ENCODE measurements at places on chromosomes 5 and 9.

DNA sequence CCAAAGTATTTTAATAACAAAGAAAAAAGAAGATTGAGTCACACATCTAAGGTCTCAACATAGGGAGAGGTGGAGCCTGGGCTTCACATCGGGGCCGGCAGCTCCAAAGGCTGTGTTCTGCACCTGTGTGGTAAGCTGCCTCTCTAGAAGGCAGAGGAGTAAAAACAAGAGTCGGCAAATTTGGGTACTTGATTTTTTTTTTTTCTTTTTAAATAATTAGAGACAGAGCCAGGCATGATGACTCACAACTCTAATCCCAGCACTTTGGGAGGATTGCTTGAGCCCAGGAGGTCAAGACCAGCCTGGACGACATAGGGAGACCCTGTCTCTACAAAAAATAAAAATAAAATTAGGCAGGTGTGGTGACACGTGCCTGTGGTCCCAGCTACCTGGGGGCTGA is 4.7 kb downstream of the URM1 start:
- no peak for DNase-seq

DNA sequence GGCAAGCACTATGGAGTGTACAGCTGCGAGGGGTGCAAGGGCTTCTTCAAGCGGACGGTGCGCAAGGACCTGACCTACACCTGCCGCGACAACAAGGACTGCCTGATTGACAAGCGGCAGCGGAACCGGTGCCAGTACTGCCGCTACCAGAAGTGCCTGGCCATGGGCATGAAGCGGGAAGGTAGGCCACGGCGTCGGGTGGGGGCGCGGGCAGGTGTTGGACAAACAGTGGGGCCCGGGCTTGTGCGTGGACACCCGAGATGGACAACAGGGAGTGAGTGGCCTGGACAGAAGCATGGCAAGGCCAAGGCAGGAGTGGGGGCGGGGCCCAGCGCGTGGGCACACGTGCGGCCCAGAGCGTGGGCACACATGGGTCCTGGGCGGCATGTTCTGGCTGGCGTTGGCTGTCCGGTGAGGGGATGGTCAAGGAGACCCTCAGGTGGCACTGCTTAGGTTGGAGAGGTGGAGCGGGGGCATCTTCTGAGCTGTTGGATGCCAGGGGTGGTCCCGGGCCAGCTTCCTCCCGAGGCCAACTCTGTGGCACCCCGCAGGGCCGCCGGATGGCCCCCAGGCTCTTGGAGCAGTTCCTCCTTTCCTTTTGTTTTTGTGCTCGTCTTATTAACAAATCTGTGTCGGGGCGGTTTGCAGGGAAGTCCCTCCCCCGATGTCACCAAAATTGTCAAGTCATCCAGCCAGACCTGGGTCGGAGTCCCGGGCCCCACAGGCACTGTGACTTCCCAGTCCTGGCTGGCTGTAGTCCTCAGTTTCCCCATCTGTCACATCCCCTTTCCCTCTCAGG is 82.9 kb downstream of the RXRA start:
- DNase-seq, result no peak

DNA sequence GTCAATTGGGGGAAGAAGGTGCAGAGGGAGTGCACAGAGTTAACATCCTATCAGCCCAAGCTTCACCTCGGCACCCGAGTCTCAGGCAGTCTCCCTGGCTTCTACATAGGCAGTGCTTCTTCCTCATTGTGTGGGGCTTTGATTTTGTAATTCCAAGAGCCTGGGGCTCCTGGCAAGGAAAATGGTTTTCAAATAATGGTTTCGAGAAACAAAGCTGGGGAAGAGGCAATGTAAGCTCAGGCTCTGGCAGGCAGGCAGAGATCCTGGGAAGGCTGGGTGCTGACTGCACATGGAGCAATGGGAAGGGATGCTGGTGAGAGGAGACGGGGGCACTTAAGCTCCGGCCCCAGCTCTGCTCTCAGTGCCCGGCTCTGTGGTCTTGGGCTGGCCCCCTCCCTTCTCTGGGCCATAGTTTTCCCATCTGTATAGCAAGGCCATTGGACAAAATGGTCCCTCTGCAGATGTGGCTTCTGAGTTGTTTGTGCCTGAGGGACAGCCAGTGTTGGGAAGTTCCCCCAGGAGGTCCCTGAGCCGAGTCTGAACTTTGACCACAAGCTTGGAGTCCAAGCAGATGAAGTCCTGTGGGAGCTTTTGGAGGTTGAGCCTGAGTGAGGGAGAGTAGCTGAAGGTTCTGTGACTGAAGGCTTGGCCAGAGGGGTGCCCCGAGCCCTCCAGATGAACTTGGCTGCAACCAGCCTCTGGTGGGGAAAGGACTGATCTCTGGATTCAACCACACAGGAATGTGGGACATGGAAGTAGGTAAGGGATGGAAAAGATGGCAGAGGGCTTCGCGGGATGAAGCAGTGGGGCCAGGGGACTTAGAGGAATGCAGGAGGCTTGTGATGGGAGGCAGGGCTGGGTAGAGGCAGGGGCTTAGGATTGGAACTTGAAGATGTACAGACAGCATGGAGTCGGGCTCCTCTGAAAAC is 28.5 kb upstream of the IL17B start:
- no peak for DNase-seq

- no peak for DNase-seq
Observed at GRCh38 chr5:118590806-118591205, 397.5 kb downstream of the DTWD2 start.

- DNase-seq, result no peak
Observed at GRCh38 chr9:93680443-93681268, 104.3 kb downstream of the PHF2 start.

DNA sequence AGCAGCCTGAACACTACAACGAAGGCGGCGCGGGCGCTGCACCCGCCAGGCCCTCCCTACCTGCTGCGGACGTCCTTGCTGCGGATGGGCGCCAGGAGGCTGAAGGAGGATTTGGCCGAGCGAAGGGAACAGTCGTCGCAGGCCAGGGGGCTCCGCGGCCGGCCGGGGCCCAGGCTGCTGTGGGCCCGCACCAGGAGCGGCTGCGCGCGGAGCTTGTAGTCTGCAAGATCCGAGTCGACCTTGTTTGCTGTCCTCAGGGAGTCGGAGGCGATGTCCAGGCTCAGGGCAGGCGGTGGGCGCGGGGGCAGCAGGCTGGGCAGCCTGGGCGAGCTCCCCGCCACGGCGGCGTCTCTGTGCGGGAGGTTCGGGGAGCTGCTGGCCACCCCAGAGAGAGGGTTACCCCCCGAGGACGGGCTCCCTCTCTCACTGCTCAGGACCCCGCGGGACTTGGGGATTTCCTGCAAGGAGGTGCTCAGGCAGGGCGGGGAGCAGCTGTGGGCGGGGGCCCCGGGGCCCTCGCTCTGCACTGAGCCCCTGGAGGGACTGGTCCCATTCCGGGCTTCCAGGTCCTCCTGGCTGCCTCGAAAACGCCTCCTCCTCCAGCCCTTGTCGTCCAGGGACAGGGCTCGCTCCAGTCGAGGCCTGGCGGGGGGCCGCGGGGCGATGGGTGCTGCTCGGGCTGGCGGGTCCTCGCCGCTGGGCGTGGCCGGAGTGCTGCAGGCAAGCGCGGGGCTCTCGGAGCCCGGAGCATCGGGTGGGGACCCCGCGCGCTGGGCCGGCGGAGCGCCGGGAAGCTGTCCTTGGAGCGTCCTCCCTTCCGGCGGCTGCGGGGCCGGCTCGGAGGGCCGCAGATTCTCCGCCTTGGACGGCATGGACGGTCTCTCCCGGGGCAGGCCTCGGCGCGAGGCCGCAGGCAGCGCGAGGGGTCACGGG is 831 bp downstream of the INPP5E start:
- peak; percentile 33 for DNase-seq

DNA sequence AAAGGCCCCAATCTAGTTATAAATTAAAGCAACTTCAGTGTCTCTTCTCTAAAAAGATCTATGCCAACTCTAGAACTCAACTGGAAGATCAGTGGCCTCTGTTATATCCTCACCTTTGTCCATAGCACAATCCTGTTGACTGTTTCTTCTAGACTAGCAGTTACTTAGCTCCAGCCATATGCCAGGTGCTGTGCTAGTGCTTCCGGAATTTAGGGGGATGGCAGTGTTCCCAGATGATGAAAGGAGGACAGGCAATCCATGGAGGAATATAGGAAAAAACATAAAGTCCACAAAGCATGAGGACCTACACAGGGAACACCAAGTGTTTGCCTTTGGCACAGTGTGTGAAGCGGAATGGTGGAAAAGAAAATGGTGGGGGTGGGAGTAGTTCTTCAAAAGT is 214.3 kb downstream of the MAPKAP1 start:
- no peak for DNase-seq

DNA sequence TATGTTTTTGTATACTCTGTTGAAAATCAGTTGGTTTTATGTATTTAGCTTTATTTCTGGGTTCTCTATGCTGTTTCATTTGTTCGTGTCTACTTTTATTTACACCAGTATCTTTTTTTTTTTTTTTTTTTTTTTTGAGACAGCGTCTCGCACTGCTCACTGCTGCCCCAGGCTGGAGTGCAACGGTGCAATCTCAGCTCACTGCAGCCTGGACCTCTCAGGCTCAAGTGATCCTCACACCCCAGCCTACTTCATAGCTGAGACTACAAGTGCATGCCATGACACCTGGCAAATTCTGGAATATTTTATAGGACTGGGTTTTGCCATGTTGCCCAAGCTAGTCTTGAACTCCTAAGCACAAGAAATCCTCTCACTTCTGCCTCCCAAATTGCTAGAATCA is 869.4 kb upstream of the CDH6 start:
- no peak for DNase-seq

GRCh38 chr5:176899946-176900779 is 1.0 kb upstream of the HK3 start:
- DNase-seq, result no peak

DNA sequence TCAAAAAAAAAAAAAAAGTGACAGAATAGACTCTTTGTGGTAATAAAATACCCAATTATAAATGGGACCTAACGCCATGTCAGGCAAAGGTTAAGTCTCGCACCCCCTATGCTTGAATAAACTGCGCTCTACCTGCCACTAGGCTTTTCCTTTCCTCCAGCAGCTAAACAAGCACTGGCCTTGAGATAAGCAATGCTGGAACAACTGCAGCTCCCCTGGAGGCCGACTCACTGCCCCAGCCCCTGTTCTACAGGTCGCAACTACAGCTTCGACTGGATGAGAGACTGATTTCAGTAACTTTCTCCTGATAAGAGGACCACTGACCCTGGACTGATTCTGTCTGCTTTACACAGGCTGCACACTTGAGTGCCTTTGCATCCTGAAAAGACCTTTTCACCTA is 210.2 kb downstream of the HSPA4 start:
- no peak for DNase-seq

DNA sequence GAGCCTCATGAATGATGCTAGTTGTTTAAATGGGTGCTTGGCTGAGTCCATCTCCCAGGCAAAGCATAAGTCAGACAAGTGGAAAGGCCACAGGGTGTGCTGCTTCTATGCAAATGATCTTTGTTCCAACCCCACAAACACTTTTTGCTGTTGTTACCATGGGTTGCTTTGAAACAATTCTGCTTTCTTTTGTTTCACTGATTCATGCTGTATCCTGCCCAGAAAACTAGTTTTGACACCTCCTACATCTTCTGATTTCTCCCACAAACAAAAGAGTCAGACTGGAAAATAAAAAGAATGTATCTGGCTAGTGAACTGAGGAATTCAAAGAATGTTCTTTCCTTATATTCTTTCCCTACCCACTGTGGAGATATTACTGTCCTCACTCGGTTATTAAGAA is 298.6 kb downstream of the DIRAS2 start:
- no peak for DNase-seq

GRCh38 chr9:86073839-86074238 is 25.5 kb downstream of the GOLM1 start:
- no peak for DNase-seq

DNA sequence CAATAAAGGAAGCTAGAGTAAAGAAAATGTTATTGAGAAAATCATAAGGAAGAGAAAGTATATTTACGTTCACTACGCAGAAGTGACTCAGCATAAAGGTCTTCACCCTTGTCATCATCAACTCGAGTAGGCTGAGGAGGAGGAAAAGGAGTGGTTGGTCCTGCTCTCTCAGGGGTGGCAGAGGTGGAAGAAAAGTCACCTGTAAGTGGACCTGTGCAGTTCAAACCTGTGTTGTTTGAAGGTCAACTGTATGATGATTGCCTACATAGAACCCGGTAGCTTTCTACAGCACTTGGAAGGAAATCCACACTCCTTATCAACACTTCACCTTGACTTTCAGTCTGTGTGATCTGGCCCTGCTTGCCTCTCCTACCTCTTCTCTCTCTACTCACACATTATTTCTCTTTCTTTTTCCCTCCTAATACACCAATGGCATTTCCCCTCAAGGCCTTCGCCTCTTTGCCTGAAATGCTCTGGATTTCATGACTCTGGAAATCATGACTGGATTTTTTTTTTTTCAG is 109.3 kb upstream of the CPEB4 start:
- DNase-seq, result no peak

DNA sequence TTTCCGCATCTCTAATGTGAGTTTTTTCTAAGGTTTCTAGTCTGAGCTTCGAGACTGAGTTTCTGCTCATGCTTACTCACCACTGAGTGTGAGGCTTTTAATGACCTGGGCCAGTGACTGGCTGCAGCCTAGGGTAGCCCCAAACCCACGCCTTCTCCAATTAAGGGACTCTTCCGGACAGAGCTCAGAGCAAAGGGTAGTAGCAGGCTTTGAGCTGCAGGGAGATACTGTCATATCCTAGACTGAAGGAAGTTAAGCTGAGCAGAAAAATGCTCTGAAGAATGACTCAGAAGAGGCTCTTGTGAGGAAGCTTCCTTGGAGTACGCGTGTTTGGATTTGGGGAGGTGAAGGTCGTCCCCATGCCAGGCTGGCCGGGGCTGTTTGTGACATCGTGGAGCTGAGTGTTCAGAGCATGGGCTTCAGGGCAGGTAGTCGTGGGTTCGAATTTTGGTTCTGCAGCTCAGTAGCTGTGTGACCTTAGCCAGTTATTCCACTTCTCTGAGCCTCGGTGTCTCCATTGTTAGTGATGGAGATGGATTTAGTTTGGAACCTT is 3.5 kb downstream of the USP20 start:
- no peak for DNase-seq

Measured in stimulated activated CD4-positive, alpha-beta T cell treated with anti-CD3 and anti-CD28 coated beads, Interleukin-1b, Interleukin-23, amount 100 ng/mL, for 4 hours (primary cell).